ENCODE measurements at places on chromosomes 4 and X.

DNA sequence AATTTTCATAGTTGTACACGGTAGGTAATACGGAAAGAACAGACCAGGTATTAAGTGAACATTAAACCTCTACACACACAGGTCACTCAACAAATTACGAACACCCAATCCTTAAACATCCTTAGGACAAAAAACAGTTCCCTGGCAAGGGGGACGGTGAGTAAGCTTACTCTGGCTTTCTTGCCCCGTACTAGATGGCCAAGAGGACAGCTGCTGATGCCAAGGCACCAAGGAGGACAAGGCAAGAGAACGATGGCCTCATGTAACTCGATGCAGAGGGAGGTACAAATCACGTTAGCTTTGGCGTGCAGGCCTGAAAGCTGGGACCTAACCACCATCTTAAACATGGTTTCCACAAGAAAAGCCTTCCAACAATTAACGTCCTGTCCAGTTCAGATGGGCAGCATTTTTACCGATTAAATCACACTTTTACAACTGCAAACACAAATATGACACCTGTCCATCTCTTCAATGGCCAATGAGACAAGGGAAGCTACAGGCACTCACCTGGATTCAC lies 23.7 kb downstream of the FAT1 start:
- DNase-seq = no peak

DNA sequence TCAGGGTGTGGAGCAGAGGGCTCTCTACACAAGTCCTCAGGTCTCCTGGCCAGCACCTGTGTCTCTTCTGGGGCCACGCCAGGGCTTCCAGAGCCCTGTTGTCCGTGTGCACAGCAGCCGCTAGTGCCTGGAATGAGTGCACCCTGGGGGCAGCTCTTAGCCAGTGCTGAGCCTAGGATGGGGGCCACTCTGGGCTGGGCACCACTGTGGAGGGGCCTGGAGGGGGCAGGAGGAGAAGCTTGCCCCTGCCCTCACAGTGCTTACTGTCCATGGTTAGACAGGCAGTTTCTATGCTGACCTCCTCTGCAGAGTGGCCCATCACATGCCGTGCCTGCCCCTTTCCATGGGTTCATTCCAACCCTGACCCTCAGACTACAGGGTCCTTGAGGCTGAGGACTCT lies 42.7 kb upstream of the GRPEL1 start:
- DNase-seq = no peak

DNA sequence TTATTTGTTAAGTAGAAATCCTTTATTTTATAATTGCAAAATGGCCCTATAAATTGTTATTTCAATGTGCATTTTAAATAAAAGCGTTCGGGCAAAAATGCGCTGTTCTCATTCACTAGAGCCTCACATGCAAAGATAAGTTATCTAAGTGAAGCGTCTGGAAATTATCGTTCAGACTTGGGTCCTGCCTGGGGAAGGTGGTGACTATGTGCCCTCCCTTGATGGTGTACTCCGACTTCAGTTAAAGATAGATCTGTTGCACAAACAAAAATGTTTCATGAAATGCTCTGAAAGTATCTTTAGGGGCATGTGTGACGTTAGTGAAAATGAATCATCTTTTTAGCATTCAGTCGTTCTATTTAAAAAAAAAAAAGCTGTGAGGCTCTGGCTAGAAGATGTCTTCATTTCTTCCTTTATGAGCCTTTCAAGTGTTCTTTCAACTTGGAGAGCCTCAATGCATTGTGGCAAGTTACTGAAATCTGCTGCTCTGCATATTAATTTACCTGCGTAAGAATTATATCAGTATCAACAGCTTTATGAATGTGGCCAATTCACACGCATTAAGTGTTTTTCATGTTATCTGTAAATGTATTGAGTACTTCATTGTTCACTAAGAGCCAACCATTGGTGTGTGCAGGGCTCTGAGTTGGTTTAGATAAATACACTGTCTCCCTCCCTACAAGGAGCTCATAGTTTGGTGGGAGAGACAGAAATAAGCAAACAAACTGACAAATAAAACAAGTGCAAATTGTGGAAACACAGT lies 83.0 kb downstream of the AFF1 start:
- no peak for DNase-seq

DNA sequence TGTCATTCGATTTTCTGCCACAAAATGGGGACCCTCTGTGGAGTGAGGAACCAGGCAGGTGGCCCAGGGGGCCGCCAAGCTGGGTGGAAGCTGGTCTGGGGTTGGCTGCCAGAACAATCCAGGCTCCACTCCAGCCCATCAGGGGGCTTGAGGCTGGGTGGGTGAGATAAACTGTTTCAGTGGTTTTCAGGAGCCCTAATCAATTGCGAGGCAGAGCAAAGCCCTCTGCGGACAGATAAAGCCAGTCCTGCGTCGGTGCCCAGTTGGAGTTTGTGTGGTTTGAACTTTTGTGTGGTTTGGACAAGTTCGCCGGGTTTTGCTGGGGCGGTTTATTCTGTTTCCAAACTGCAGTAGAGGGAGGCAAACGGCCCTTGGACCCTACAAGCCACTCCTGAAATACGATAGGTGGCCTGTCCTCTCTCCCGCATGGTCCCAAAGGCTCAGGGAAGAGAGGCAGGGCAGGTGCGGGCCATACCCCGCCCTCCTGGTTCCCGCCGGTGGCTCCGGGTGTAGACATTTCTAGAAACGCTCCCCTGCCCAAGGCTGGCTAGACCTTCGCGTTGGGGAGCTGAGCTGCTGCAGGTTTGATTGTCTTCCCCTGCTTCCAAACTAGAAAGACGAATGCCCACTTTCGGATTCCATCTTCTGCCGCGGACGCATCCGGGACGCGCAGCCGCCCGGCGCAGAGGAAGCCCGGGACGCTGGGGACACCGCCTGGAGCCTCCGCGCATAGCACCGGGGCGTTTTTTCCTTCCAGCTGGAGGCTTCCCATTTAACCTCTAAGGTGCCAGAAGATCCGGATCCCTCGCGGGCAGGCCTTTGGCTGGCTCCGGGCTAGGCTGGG lies 169.0 kb upstream of the BCOR start:
- peak; percentile 59 for DNase-seq

GRCh38 chr4:7802093-7802726 lies 137.5 kb downstream of the AFAP1 start:
- DNase-seq = peak; percentile 84

DNA sequence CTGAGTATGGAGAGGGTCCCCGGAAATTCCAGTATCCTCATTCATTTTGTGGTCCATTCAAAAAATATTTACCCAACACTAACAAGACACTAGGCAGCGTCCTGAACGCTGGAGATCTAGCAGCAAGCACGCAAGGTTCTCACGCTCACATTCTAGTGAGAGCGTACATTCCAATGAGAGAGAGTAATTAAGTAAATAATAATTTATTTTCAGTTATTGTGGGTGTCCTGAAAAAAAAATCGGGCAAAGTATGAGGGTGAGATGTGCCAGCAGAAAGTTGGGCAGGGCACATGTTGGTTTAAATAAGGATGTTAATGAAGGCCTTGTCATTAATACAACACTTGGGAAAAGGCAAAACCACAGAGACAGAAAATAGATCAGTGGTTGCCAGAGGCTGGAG lies 4.0 kb upstream of the TMEM156 start:
- DNase-seq = no peak

- DNase-seq = no peak
Measured at GRCh38 chr4:161356351-161356750, 807.4 kb downstream of the FSTL5 start.
